Lower leg skin (tissue), 4 donors: ENCODE measurements at places on chromosomes 6 and 20.

DNA sequence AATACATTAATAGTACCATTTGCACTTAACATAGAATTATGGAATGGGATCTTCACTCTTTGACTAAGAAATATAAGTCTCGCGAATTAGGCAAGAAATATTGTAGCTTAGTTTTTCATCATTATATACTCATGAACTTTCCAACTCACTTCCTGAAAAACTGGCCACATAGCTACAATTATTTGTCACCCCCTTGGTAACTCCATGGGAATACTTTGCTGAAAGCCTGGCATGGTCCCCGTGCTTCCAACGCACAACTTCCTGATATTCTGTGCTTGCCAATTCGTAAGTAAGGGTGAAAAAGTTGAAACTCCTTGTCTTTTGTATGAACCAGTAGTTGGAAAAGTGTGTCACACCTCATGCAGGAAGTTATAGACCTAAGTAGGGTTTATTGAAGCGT lies 23.7 kb upstream of the HLA-DQA1 start:
- DNase-seq, result no peak

DNA sequence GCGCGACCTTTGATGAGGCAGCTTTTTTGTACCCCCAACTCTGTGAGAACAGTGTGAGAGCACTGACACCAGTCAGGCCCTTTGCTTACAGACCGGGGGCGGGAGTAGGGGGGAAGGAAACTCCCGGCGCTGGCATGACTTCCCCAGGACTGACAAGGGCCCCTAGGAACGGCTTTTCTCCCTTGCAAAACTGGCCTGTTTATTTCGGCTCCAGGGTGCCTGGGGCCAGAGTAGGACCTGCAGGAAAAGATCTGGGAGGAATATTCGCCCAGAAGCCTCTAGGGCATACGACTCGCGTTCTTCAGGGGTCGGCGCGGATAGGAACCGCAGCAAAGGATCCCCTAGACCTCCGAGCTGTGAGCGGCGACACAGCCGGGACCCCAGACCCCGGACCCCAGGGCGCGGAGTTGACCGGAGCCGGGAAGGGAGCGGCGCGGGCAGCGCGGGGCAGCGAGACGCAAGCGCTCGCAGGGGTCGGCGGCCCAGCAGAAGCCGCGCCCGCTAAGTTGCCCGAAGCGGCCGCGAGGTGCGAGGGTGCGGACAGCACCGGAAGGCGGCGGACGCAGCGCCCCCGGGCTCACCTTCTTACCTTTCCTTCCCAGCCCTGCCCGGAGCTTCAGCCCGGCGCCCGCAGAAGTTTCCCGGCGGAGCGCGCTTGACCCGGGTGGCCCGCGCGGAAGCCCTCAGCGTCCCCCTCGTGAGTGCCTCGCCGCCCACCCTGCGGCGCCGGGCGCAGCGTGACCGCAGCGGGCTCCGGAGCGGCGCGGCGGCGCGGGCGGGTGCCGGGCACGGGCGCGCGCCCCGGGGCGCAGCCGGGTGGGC lies at the start of gene POPDC3:
POPDC3 (minus strand) TSS at position 771 of the 822 bp plus-strand sequence. CDS start 18,105 bp downstream, outside the sequence.
- no peak for DNase-seq

GRCh38 chr6:38617856-38618255 lies 21.9 kb downstream of the BTBD9 start:
- no peak for DNase-seq

GRCh38 chr6:4180652-4181255 lies 45.4 kb upstream of the ECI2 start:
- DNase-seq, result peak; percentile 64

DNA sequence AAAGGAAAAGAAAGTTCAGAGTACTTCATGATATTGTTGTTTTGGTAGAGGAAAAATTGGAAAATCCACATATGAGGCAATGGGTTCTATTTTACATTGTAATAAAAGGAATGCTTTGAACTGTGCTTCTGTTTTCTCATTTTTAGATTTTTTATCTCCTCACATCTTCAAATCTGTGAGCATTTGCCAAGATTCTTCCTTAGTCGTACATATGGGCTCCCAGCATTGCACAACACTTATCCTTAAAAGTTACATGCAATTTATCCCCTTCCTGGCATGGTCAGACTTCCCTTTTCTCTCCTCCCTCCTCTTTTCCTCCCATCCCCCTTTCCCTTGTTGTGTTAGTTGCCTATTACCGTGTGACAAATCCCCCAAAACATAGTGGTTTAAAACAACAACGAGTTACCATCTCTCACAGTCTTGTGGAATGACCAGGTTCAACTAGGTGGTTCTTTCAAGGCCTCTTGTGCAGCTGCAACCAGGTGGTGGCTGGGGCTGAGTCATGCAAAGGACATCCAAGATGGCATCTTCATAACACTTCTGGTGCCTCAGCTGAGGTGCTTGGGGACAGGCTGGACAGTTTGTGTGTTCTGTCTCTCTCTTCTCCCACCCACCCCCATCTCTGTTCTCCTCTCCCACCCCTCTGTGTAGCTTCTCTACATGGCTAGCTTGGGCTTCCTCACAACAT lies 68.7 kb downstream of the TXNDC5 start:
- DNase-seq, result no peak

DNA sequence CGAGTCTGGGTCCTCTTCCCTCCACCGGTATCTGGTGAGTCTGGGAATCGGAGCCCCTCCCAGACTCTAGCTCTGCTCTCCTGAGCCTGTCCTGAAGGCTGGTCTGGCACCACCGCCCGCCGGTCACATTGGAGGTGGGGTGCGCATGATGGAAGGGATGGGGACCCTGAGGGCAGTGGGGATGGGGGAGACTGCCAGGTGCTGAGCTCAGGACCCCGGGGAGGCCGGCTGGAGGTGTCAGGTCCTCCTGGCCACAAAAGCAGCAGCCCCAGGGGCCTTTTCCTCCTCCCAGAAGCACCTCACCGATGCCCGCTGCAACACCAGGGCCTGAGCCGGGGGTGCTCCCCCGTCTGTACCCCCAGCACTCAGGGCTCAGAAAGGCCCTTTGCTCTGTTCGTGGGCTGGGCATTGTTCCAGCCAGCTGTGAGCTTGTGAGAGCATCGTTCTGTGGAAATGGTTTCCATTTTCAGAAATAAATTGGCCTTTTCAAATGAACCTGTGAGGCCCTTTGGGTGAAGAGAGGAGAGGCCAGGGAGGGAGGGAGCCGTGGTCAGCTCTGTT lies 2.5 kb upstream of the NPBWR2 start:
- peak; percentile 78 for DNase-seq

- DNase-seq, result no peak
These were observed 144.6 kb upstream of the AFDN start for GRCh38 chr6:167682125-167682524.

DNA sequence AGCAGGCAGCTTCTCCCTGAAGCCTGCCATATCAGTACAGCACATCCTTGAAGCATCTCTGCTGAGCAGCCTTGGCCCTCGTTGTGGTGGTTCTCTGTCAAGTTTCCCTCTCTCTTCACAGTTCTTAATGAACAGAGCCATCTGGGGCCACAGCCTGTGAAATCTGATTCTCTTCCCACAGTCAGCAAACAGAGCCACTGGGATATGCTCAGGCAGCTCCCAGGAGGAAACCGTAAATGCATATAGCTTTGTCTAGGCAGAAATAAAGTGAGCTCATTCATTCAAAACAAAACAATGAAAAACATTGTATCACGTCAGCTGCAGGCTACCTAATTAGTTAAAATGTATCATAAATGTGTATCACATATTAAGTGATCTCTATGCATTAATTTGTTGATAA lies 80.3 kb downstream of the TBC1D7 start:
- no peak for DNase-seq

DNA sequence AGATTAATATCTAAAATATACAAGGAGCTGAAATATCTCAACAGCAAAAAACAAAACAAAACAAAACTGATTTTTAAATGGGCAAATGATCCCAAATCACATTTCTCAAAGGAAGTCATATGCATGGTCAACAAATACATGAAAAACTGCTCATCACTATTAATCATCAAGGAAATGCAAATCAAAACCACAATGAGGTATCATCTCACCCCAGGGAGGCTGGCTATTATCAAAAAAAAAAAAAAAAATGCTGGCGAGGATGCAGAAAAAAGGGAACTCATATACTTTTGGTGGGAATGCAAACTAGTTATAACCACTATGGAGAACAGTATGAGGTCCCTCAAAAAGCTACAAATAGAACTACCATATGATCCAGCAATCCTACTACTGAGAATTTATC lies 34.6 kb downstream of the REPS1 start:
- no peak for DNase-seq

GRCh38 chr6:45692021-45692420 lies 314.3 kb upstream of the SUPT3H start:
- no peak for DNase-seq

GRCh38 chr20:4261333-4262284 lies 246.3 kb upstream of the RNF24 start:
- DNase-seq, result no peak

GRCh38 chr6:75493400-75494064 lies at the start of gene FILIP1:
FILIP1 (minus strand) TSS chr6:75493800; CDS start chr6:75414972, 78,828 bp downstream.
- no peak for DNase-seq

DNA sequence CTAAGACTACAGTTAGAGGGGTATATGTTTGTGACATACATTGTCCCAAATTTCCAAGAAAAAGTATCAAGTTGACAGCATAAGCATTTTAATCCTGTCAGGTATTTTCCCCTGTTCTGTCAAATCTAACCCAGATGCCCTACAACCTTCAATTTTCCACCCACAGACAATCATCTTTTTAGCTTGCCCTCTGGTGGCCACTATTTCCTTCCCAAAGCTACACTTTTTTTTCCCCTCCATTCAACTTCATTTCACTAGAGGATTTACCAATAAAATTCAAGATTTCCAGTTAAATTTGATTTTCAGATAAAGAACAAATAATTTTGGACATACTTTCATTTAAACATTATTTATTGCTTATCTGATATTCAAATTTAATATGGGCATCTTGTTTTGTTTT lies 286.6 kb downstream of the TENT5A start:
- DNase-seq, result no peak

- no peak for DNase-seq
These were observed 467.1 kb upstream of the RNF217 start for GRCh38 chr6:124494956-124495664.

GRCh38 chr6:169990095-169991030 lies 238.9 kb downstream of the ERMARD start:
- peak; percentile 44 for DNase-seq

DNA sequence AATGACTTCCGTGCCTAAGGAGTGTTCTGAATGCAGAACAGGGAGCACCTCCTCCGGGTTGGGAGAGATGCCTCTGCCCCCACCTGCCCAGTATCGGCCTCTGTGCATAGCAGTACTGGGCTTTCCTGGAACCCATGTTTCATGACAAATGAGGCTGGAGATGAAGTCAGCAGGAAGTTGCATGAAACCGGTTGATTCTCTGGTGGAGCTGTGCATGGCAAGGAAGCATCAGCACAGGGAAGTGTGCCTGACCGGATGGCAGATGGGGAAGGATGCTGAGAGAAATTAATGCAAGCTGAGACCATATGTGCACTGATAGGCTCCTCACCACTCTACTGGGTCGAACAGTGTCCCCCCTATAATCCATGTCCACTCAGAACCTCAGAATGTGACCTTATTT lies 155.5 kb downstream of the CDH26 start:
- DNase-seq, result no peak

GRCh38 chr6:3962291-3963280 lies 113.4 kb downstream of the FAM50B start:
- DNase-seq, result no peak

GRCh38 chr20:59039233-59039632 lies 3.4 kb downstream of the PRELID3B start:
- DNase-seq, result no peak

GRCh38 chr6:33215271-33216116 lies 7.2 kb downstream of the RING1 start:
- DNase-seq, result no peak

DNA sequence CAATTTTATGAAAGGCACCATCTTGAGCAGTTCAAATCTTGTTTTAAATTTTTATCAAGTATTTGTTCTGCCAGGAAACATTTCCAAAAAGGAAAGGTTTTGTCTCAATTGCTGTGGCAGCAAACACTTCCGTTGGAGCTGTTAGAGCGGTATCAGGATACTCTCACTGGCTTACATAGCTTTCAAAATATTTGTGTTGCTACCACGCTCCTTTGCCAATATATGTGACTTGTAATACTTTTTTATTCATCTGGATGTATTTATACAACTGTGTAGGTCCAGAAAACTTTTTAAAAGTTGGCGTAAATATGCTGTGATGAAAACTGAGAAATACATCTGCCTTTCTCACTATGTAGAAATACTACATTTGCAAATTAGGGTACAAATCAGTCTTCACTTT lies 37.8 kb upstream of the NHSL1 start:
- no peak for DNase-seq

DNA sequence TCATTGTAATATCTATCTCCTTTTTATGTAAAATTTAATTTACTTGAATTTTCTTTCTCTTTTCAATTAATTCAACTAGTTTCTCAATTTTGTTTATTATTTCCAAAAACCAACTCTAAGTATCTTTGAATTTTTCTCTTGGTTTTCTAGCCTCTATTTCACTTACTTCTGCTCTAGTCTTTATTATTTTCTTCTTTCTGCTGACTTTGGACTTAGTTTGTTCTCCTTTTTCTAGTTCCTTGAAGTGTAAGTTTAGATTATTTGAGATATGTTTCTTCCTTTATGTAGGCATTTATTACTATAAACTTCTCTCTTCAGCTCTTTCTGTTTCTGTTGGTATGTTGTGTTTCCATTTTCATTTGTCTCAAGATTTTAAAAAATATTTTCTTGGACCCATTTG lies 70.8 kb downstream of the TNFAIP3 start:
- no peak for DNase-seq

DNA sequence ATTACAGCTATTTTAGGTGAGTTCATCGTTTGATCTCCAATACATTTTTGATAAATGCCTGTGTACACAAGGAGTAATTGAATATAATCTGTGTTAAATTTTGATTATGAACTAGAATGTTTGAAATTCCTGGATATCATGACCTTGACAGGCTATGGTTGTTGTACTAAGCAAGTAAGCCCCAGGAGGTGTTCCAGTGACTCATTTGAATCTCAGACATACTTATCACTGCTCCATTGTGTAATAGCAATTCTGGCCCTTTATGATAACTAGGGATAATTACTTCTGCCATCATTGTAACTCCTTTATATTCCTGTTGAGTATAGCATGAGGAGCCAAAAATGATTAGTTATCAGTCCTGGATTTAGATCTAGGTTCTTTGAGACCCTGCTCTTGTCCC lies 1424.6 kb upstream of the ADGRB3 start:
- no peak for DNase-seq

DNA sequence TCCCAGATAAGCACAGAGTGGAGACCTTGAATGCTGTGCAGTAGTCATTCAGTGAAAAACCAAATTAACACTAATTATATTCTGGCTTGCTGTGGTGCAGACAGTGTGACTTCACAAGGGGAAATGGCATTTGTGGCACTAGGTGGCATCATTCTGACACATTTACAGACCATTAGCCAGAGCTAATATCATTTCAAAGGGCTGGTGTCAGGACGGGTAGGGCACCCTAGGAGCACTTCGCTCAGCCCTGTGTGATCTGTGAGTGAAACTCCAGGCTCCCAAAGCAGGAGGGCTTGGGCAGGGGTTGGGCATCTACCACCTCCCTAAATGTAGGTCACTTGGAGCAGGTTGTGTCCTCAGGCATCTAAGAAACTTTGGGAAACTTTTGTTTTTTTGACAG lies 555.8 kb downstream of the PKHD1 start:
- DNase-seq, result no peak
